ENCODE measurements at places on chromosomes 16 and 17.

DNA sequence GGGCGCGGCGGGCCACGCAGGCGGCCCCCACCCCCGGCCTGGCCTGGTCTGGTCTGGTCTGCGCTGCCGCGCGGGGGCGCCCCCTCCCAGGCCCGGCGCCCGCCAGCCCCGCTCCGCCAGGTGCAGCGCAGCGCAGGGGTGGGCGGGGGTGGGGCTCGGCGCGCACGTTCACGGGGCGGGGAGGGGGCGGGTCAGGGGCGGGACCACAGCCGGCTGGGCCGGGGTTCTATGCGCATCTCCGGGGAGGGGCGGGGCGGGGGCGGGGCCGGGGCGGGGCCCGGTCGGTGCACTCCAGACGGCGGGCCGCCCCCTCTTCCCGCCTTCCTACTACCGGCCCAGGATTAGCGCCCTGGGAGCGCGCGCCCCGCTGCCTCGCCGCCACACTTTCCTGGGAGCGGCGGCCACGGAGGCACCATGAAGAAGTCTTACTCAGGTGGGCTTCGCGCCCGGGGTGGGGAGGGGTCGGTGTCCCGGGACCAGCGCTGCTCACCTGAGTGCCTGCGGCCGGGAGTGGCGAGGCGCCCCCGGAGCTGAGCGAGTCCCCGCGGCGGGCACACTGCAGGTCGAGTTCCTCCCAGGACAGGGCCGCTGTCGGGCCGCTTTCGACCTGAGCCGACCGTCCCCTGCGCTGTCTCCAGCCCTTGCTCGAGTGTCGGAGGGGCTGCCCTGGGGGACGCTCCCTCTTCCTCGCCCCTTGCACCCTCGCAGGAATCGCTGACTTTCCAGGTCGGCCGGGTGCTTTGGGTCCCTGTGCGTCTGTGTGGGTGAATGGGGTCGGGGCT is 140.5 kb downstream of the SEC14L1 start:
- DNase-seq = peak; percentile 13

DNA sequence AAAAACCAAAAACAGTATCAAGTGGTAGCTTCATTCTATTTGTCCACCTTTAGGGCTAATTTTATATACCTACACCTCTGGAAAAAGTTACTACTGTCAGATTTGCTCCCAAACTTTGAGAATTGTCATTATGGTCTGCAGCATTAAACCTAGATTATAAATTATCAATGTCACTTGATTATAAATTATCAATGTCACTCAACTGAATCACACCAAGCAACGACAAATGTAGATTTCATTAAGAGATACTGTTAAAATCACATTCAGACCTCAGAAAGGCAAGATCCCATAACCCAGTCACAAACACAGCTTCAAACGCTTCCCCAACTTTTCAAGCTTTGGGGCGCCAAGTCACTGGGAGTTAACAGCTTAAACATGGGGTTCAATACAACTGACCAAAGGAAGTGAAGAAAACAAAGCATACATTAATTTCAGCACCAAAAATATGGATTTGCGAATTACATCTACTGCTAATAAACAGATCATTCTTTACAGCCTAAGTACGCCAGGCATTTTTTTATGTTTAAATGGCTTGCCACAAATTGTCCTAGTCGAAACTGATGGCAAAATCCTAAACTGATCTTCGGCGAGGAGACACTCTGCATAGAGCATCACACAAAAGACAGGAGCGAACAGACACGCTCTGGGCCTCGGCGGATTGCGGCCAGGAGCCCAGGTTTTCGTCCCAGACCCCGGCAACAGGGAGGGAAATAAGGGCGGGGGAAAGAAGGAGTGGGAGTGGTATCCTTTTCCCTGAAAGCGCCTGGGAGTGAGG is 981 bp downstream of the GLG1 start:
- no peak for DNase-seq

GRCh38 chr17:58365185-58365979 is 13.4 kb upstream of the SUPT4H1 start:
- DNase-seq = no peak

DNA sequence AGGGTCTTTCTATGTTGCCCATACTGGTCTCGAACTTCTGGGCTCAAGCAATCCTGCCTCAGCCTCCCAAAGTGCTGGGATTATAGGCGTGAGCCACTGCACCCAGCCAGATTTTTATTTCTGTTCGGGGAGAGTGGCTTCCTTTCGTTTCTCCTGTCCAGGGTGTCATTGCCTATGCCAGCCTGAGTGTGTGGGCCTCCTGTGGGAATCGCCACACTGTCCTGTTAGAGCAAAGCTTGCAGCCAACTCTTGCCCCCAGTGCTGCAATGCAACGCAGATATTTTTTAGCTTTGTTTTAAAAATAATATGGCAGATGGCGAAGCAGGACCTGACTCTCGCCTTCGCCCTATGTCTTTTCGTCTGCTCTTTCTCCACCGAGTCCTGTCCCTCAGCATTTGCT is 395.0 kb downstream of the SNX29 start:
- DNase-seq = no peak

GRCh38 chr17:50668025-50668837 is 33.5 kb downstream of the ABCC3 start:
- DNase-seq = no peak

DNA sequence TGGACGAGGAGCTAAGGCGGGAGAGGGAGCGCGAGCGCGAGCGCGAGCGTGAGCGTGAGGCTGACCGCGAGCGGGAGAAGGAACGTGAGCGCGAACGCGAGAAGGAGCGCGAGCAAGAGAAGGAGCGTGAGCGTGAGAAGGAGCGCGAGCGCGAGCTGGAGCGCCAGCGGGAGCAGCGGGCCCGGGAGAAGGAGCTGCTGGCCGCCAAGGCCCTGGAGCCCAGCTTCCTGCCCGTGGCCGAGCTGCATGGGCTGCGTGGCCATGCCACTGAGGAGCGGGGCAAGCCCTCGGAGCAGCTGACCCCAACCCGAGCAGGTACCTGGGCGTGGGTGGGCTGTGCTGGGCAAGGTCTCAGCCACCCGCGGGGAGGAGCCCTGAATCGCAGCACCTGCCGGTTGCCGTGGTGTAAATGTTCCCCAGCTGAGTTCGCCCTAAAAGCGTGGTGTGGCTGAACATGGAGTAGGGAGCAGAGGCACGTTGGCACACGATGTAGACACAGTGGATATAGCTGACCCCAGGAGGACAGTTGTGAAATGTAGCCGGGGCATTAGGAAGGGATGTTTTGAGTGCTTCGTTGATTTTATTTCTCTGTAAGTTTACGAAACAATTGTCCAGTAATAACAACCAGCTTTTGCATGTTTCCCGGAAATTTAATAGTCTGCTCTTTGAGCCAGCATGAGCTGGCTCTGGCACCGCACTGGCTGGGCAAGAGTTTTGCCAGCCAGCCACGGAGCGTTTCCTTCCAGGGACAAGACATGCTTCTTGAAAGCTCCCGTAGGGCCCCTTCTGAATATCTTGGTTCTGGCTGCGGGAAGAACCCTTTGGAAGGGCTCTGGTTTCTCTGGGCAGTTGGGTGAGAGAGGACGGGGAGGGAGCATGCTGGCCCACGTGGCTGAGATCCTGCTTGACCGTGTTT is 32.1 kb downstream of the GINS2 start:
- no peak for DNase-seq

- no peak for DNase-seq
These were observed 12.6 kb upstream of the ARHGAP17 start for GRCh38 chr16:25027781-25028180.

DNA sequence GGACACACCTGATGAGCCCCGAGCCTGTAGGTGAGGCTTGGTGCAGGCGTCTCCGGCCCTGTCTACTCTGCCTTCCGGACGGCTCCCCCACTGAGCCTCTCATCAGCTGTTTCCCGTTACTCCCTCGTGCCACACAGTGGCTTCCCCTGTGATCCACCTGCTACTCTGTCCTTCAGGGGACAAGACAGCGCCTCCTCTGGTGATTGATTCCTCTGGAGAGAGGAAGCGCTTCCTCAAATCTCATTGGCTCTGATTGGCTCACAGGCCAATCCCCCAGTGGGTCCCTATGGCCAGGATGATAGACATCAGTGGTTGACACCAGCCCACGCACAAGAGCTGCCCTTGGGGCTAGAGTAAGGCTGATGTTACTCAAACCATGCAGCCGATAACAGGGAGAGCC is 24.0 kb downstream of the RNF213 start:
- no peak for DNase-seq

DNA sequence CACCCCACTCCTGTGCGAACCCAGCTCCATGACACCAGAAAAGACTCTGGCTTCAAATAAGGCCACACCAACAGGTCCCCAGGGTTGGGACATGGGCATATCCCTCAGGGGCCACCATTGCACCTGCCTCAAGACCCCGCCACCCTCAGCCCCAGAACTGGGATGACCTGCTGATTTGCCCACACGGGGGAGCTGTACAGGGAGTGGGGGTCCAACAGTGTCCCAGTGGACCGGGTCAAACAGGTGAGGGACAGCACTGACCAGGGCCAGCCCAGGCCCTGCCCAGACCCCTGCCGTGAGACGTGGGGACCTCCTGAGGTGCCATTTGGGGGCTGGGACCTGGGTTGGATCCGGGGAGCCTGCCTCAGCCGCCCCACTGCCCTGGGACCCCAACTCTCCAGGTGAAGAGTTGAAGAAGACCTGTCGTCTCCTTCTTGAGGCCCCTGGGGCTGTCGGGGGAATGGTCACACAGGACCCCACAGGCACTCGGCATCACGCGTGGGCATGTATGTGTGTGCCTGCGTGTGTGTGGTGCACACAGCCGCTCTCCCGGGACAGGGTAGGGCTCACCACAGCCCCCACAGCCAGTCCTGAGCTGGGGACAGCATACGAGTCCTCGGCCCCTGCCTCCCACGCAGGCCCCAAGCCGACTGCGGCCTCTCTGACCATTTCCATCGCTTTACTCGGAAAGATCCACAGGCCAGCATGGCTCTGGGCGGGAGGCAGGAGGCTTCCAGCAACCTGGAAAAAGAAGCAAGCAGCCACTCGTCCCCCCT is 34.2 kb upstream of the ZNF469 start:
- DNase-seq = no peak

GRCh38 chr16:85778873-85779272 is 20.5 kb downstream of the EMC8 start:
- no peak for DNase-seq

- no peak for DNase-seq
These were observed 16.7 kb upstream of the CTCF start for GRCh38 chr16:67545665-67546024.

DNA sequence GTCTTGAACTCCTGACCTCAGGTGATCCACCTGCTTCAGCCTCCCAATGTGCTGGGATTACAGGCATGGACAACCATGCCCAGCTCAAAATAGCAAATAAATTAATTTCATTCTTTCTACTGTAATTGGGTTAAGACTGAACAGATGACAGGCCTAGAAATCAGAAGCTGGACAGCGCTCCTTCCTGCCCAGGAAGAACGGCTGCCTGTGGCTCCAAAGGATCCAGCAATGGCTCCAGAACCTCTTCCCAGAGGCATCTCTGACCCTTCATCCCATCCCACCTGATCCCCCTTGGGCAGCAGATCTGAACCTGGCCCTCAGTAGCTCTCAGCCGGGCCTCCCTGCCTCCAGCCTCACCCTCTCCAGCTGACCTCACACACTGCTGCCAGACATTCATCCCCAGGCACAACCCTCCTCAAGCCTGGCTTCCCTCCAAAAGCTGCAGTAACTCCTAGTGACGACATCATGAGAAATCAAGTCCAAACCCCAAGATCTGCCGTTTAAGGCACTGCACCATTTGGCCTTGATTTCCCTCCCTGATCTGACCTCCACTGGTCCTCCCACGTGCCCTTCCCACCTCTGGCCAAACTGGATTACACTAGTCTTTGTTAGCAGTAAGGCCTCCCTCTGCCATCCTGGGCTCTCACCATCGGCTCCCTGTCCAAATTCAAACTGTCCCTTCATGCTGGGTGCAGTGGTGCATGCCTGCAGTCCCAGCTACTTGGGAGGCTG is 3.1 kb upstream of the MIF4GD start:
- no peak for DNase-seq

- DNase-seq = no peak
These were observed 17.1 kb downstream of the RND2 start for GRCh38 chr17:43042025-43042628.

DNA sequence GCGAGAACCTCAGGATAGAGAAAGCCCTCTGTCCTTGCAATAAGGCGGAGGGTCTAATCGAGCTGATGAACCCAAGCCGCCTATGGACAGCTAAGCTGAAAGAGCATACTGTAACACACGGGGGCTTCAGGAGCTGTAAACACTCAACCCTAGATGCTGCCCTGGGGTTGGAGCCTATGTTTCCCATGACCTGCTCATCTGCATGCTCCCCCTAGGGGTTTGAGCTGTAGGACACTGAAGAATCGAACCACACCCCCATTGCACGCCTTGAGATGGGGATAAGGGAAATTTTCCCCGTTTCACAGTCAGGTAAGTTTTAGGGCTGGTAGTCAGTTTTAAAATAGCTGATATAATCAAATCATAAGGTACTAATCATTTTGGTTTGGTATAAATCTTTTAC is 675.6 kb upstream of the CDH8 start:
- DNase-seq = no peak

GRCh38 chr16:3328643-3329042 is 23.3 kb downstream of the ZNF75A start:
- no peak for DNase-seq

GRCh38 chr16:81814751-81815428 is 35.8 kb downstream of the PLCG2 start:
- DNase-seq = no peak
